NCI-H526 (cell line): ENCODE measurements at places on chromosomes 16 and 17.

DNA sequence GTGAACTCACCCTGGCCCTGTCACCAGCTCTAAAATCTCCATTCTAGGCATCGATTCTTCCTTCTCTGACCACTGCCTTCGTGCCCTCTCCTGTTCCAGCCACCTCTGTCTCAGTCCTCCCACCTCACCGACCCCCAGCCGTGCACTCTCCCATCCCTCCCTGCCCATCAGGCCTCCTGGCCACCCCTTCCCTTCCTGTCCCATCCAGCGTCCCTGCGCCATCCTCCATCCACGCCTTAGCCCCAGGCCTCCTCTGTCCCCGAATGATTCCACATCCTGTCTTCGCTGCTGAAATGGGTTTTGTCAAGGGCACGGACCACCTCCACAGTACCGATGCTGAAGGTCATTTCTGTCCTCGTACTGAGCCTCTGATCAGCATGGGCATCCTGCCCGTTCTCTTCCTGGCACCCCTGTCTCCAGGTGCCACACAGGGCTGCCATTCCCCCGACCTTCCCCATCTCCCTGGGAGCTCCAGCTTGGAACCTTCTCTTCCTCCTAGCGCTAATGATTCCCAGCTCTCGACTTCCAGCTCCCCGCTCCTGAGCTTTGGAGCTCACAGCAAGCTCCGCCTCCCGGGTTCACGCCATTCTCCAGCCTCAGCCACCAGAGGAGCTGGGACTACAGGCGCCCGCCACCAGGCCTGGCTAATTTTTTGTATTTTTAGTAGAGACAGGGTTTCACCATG, 2.6 kb downstream of the TRIM65 start:
- DNase-seq = no peak

DNA sequence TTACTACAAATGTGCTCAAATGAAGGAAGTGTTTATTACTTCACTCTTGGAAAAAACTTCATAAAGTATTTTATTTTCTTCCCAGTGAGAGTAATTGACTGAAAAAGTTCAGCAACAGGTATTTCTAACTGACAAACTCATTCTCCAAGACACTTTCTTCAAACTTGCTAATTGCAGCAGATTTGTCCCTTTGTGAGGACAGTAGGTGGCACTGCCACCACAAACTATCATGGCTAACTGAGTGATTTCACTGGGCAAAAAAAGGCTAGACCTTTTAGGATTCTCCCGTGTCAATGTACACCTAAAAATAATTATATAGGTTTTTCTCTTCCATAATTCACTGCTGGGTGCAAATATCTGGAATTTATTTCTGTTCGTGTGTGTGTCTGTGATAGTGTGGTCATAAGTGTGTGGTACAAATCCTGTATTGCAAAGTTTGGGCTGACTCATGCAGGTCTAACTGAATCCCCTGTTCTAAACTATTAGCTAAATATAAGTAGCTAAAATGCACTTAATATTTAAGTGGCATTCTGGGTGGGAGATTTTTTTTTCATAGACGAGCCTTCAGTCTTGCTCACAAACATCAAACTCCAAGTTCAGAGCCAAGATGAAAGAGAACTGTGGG, 3.9 kb downstream of the HS3ST3A1 start:
- no peak for DNase-seq

DNA sequence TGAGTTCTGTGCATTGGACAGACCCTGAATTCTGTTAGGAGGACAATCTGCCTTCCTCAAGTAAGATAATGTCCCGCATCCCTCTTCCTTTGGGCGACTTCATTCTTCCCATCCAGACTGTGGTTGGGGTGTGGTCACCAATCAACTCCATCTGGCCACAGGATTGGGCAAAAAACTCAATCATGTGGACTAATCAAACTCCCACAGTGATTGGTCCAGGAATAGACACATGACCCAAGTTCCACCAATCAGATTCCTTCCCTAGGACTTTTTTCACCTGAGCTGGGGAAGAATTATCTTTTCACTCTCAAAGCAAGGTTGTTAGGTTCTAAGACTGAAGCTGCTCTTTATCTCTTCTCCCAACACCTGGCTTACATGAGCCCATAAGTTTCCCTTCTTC, 13.2 kb upstream of the NKD1 start:
- no peak for DNase-seq

DNA sequence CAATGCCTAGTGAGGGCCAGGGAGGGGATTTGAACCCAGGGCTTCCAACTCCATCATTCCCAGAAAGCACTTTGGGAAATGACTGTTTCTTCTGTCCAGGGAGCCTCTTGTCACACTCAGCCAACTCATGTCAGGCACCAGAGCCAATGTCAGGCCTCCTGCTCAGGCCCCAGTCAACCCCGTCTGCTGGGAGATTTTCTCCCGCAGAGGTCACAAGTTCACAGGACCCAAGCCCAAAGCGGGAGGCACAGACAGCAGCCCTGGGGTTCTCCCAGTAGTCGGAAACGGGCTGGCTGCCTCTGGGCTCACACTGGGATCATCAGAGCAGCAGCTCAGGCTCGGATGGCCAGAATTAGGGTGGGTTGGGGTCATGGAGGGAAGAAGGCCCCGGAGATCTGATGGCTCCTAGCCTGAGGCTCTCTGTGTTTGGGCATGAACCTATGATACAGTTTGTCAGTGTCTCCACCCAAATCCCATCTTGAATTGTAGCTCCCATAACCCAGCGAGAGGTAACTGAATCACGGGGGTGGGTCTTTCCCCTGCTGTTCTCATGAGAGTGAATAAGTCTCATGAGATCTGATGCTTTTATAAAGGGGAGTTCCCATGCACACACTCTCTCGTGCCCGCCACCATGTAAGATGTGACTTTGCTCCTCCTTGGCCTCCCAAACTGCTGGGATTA, 255.5 kb downstream of the PARN start:
- no peak for DNase-seq

DNA sequence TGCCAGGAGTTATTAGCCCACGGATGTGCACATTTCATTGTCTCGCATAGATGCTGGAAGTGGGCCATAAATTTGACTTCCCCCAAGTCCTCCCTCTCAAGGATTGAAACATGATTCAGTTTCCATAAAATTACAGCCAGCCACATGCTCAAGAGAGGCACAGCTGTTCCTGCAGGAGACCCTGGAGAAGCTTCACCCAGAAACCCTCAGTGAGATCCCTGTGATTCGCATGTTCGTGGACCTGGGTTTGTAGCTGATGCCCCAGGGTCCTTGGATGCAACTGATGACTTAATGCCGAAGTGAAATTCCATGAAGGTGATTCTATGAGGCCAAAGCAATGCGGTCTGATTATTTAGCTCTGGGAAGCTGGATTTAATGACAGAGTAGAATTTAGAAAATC, 24.7 kb upstream of the AQP8 start:
- no peak for DNase-seq

- no peak for DNase-seq
Observed at GRCh38 chr16:29290631-29291247, 115.8 kb downstream of the NPIPB11 start.

DNA sequence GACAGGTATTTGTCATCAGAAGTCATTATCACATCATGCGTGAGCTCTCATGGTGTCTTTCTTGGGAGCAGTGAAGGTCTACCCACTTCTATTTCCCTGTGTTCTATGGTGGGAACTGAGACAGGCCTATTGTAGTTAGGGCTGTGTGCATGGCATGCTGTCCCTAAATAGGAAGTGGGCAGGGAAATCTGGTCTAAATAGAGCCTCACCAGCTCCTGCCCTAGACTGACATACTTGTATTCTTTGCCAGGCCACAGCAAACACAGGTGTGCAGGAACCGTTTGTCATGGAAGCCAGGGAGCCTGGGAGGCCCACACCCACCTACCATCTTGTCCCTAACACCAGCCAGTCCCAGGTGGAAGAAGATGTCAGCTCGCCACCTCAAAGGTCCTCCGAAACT, 10.1 kb downstream of the SLC7A6 start:
- DNase-seq = no peak

DNA sequence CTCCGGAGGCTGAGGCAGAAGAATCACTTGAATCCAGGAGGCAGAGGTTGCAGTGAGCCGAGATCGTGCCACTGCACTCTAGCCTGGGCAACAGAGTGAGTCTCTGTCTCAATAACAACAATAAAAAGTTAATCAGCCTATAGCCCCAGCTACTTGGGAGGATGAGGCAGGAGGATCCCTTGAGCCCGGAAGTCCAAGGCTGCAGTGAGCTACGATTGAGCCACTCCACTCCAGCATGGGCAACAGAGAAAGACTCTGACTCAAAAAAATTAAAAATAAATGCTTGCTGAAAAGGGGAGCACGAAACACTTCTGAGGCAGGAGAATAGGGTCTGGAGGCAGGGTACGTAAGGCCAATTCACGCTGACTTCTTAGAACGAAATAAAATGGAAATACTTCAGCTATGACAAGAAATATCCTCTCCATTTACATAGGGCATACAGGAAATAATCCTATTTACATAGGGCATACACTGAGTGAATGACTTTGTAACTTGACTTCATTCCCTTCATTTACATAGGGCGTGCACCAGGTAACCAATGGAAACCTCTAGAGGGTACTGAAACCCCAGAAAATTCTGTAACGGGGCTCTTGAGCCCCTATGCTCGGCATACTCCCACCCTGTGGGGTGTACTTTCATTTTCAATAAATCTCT, 3.2 kb upstream of the PRPSAP1 start:
- DNase-seq = peak; percentile 18

GRCh38 chr16:81214745-81215166, 23.7 kb upstream of the BCO1 start:
- DNase-seq = peak; percentile 31

DNA sequence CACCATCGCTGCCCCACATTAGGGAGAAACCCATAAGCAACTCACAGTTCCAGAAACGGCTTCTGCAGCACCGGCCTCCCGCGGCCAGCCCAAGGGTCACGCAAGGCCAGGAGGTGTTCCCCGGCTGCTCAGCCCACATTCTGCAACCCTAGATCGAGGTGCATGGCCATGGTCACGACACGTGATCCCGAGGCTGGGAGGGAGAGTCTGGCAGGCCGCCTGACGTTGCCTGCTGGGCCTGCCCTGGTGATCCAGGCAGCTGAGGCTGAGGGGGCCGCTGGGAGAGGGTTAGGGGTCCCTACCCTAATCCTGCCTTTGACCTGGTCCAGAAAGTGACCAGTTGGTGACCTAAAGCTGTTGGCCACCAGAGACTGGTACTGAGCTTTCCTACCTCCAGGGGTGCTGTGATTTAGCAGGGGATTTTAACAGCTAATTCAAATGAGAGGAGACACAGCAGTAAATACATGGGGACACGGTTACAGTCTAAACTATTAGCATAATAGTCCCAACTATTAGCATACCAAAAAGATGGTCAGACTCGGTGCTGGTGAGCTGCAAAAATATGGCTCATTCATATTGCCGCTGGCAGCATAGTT, 97.4 kb upstream of the CIBAR2 start:
- no peak for DNase-seq

DNA sequence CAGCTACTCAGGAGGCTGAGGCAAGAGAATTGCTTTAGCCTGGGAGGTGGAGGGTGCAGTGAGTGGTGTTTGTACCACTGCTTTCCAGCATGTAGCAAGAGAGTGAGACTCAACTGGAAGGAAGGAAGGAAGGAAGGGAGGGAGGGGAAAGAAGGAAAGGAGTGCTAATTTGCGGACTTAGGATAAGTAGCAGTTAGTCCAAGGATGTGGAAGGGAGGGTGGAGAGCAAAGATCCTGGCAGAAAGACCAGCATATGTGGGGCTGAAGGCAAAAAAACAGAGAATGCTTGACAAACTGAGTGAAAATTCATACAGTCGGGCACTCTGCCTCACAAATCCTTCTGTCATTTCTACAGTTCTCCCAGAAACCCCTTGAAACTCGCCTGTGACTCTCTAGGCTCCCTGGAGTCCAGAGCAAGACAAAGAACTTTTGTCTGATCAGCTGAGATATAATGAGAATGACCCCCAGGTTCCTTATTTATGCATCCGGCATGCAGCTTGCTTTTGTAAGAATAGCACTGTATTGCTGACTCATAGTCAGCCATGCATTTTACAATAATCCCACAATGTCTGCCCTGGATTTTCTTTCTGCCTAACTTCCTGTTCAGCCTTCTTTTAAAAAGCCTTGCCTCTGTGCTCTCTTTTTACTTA, 31.5 kb downstream of the CDK5RAP3 start:
- DNase-seq = peak; percentile 66

- peak; percentile 12 for DNase-seq
Observed at GRCh38 chr17:43755389-43755875, 3.2 kb downstream of the SOST start.

GRCh38 chr17:63277629-63278028, 168.5 kb downstream of the CYB561 start:
- no peak for DNase-seq

GRCh38 chr17:351449-351738, 1.2 kb downstream of the RPH3AL start:
- no peak for DNase-seq

- DNase-seq = no peak
Observed at GRCh38 chr16:85999778-86000177, 100.8 kb downstream of the IRF8 start.

GRCh38 chr16:4172070-4172469, 55.8 kb upstream of the ADCY9 start:
- no peak for DNase-seq

DNA sequence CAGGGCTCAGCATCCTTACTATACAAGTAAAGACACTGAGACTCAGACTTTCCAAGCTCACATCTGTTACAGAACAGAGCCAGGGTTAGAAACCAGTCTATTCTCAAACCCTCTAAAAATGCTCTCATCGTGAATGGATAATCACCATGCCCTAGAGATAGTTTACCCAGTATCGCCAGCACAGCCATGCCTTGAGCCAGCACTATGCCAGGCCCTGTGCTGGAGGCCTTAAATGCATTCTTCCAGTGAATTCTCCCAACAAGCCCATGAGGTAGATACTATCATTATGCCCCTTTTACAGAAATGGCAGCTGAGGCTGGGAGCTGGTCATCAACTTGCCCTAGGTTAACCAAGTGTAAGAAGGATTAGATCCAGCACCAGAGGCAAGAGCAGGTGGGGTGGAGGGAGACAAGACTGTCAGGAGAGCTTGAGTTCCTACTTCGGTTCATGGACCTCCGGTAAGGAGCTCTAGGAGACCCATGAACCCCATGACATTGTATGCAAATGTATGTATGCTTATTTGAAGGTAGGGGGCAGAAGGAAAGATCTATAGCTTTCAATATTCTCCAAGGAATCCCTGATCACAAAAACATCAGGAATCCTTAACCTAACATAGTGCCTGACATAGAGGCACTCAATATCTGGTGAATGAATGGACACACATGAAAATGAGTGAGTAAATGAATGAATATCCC, 5.2 kb downstream of the KRT14 start:
- no peak for DNase-seq

- peak; percentile 83 for DNase-seq
Observed at GRCh38 chr16:87924811-87925670, 11.3 kb downstream of the CA5A start.

- no peak for DNase-seq
Observed at GRCh38 chr16:57264950-57265371, 19.5 kb downstream of the PLLP start.

GRCh38 chr17:13273806-13274205, 256.0 kb upstream of the ELAC2 start:
- no peak for DNase-seq

GRCh38 chr16:85915125-85915845, 16.3 kb downstream of the IRF8 start:
- no peak for DNase-seq
